ENCODE measurements at places on chromosomes 3 and 15.

DNA sequence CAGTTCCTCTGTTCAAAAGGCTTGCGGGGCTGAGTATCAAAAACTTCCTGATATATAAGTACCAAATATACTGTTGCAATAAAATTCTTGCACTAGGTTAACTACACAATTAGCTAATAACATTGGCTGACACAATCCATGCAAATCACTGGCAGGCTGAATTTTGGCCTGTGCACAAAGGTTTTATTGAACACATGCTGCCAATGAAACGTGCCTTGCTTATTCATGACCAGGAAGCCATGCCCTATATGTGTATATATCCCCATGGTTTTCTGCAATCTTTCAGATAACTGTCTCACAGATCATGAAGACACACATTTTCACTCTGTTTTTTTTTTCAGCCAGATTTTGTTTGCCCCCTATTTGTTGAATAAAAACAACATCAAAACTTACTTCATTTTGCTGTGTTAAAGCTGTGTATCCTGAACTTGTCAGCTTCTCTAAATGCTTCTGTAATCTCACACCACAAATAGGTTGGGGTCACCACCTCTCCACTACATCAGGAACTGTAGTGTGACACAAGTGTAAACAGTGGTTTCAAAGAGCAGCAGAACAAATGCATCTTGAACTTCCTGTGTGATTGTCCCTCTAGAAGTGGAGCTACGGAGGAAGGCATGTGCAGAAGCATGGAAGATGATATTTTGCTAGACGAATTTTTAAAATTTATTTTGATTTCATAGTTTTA, 920.7 kb upstream of the NR2F2 start:
- DNase-seq = no peak

GRCh38 chr3:193559100-193559499, 4.4 kb upstream of the ATP13A4 start:
- DNase-seq = no peak

GRCh38 chr3:197533396-197533795, 22.4 kb downstream of the BDH1 start:
- DNase-seq = no peak

DNA sequence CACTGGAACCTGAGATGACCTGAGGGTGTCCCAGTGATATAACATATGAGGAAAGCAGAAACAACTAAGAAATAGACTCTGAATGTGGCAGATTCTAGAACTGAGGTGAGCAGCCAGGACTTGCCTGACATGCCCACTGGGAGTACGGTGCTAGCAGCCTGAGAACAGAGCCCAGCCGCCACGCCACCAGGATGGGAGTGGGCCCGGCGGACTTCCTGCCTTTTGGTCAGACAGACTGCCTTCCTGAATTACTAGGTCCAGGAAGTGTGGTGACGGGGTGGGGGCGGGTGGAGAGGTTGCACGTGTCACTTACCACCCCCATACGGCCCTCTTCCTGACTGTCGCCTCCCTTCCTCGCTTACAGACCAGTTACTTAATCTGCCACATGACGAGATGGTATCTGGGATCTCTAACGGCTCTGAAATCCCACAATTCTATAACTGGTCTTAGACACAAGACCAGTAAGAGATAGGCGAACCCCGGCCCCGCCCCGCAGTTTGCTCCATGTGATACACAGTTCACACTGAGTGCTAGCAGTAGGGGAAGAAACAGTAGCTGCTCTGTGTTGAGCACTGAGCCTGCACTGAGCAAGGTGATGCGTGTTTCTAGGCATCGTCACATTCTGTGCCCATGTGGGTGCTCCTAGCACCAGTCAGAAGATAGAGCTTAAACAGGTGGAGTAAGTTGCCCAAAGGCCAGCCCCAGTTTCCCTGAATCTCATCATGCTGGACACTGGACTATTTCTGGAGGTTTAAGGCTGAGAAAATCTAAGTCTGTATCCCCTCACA, 95.7 kb downstream of the CPN2 start:
- DNase-seq = peak; percentile 31

DNA sequence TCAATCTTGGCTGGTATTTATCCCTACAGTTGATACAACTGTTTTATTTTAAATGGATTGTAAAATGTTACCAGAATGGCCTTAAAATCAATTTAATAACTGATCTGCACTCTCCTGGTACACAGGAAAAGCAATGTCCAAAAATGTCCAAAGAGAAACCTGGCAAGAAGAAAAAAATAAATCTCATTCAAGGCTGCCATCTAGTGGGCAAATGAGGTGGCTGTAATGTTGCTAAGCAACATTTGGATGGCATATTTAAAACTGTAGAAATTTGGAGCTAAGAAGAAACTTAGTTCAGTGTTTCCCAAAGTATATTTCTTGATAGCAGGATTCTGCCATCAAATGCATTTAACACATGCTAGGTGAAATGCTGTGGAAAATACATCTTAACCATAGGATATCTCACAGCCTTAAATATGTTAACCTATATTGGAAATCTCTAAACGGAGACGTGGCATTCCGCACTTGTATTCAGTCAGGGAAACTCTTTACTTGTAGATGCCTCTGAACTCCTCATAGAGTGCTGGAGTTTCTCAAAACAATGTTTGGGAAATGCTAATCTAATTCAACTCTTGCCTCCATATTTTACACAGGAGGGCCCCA, 216.8 kb downstream of the ERC2 start:
- DNase-seq = no peak

DNA sequence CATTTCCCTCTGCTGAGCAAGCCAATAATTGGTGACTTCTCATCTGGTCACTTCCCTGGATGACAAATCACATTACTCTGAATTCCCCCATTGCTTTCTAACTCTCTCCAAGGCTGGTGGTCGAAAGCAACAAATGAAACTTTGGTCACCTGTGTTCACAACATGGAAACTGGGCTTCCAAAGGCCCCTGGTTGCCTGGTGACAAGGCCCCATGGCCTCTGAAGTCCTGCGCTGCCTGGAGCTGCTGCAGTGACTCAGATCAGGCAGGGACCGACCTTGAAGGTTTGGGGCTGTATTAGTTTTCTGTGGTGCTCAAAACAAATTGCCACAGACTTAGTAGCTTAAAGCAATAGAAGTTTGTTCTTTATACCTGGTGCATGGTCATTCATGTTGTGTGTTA, 345.3 kb downstream of the WDR72 start:
- DNase-seq = no peak

- no peak for DNase-seq
These were observed 15.7 kb downstream of the GTPBP8 start for GRCh38 chr3:113006359-113007056.

- no peak for DNase-seq
These were observed 1.3 kb upstream of the TRIM59 start for GRCh38 chr3:160450846-160451245.

- no peak for DNase-seq
These were observed 67.8 kb upstream of the POLG start for GRCh38 chr15:89402518-89402805.

GRCh38 chr3:72814308-72814707, 33.9 kb downstream of the SHQ1 start:
- no peak for DNase-seq

GRCh38 chr3:194070634-194071409, 65.1 kb upstream of the HES1 start:
- peak; percentile 46 for DNase-seq

DNA sequence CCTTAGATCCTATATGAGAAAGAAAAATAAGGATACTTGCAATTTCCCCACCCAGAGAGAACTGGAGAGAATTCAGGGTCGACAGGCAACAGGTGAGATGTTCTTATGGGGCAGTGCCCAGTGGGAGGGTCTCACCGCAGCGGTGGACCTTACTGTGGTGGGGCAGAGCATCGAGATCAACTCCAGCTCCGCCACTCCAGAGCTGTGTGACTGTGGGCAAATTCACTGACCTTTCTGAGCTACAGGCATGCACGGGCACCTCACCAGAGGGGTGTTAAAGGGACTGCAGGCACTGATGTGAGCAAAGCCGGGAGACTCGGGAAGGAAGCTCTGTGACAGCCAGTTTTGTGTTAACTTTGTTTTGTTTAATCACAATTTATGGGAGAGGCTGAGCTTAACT, 30.9 kb downstream of the RGMA start:
- DNase-seq = no peak

GRCh38 chr3:119831022-119831421, 49.1 kb downstream of the NR1I2 start:
- no peak for DNase-seq

All from activated CD4-positive, alpha-beta T cell treated with anti-CD3 and anti-CD28 coated beads, Interleukin-2, amount 50 U/mL, for 4 hours (primary cell).